NCI-H1092 (cell line): ENCODE measurements at places on chromosomes 5 and 9.

DNA sequence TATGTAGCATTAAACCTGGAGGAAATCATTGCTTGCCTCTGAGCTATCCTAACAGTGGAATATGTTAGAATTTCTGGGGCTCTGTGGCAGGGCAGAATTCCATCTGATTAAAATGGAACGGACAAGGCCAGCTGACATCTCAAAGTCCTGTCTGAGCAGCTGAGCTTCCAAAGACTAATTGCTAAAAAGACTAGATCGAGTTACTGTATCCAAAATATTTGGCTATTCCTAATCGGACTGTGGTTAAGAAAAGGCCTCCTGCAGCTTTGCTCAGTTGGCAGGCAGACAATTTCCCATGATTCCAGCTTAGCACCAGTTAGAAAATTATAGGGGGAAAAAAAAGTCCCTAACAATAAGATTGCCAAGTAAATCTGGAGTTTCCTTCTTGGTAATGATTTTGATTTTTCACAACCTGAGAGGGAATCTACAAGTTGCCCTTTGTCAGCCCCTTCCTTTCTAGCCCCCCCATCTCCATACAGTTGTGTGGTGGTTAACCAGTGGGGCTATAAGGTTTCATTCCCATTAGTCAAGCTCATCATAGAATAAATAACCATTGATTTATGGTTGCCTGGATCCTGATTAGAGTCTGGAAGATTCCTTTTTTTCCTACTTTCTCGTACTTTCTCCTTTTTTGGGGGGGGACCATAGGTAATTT is 26.4 kb downstream of the PTGR1 start:
- DNase-seq, result no peak

- DNase-seq, result peak; percentile 34
These were observed 814.5 kb downstream of the MTRR start for GRCh38 chr5:8683496-8683895.

GRCh38 chr5:135944967-135945560 is 9.7 kb downstream of the LECT2 start:
- peak; percentile 28 for DNase-seq

DNA sequence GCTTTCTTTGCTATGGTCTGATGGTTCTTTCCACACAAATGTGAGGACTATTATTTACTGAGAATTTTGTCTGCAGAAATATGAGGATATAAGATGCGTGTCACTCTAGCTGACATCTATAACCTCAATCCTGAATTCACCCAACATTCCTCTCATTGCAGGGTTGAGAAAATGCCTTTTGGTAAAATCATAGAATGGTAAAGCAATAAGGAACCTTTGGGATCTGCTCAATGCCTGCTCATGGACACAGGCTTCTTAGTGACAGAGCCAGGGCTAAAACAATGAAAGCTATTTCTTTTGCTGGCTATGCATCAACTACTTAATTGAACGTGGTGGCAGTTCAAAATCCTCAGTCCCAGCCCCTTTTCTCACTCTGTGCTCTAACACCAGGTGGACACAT is 199.6 kb downstream of the GAS1 start:
- DNase-seq, result no peak

GRCh38 chr5:8750100-8750499 is 795.8 kb downstream of the SEMA5A start:
- no peak for DNase-seq

GRCh38 chr9:64128572-64128971 is 1156.4 kb downstream of the FOXD4L5 start:
- no peak for DNase-seq

DNA sequence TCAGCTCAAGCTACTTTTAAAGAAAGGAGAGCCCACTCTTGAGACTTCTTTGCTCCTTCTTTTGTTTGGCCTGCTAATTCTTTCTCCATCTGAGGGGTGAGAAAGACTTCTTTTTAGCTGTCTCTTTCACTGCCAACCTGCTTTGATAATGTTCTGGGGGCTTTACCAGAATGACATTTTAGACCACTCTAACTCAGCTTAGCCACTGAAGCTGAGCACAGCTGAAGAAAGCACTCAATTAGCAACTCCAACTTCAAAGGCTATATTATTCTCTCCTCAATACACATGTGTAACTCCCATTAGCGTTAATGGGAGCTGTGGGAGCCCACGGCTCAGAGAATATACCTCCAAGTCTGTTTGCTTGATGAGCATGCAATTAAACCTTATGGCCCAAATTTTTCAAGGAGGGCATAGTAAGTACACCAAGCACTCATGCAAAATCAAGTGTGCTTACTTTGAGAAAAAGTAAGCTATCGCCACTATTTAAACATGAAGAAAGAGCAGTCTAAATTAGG is 815.4 kb upstream of the DMAC1 start:
- no peak for DNase-seq

GRCh38 chr5:173693670-173694069 is 77.2 kb upstream of the BOD1 start:
- DNase-seq, result no peak

DNA sequence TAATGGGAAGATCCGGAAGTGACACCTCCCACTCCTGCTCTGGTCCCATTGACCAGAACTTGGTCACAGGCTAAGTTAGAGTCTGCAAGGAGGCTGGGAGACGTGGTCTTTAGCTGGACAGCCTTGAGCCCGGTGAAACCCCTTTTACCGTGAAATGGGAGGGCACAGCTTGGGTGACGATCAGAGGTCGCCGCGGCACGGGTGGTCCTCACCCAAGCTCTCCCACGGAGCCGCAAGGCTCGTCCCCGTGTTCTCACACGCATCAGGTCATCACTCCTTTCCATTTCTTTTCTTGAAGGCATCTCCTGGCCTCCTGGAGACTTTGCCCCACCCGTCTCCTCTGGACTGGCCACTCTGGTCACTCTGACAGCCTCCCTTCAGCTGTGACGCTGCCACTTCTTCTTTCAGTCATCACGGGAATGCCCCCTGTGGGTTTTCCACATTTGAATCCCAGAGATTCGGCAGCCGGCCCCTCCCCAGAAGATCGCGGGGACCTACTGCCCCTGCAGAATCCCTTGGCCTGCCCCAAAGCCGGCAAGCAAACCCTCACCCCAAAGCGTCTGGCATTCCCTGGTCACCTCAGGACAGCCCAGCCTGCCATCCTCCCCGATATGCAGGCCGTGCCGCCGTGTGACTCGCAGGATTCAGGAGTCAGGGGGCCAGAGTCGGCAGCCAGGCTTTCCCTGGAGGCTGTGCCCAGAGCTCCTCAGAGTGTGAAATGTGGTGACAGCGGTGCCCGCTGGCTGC is 18.9 kb upstream of the EGFL7 start:
- no peak for DNase-seq

DNA sequence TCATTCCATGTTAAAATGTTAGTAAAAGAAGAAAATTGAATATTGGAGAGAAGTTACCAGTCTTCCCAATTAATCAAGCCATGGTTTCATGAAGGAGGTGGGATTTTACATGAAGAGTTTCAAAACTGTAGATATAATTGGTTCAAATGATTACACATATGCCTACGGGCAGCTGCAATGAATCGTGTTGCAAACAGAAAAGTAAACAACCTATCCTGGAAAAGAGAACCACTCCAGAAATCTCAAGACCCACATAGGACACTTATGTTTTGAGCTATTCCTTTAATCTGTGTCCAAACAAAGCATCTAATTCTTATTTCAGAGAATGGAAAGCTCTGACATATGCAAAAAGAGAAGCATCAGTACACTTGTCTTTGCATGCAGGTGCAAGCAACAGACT is 340.2 kb downstream of the NDUFS4 start:
- DNase-seq, result no peak
